ENCODE measurements at places on chromosomes 1 and 21.

DNA sequence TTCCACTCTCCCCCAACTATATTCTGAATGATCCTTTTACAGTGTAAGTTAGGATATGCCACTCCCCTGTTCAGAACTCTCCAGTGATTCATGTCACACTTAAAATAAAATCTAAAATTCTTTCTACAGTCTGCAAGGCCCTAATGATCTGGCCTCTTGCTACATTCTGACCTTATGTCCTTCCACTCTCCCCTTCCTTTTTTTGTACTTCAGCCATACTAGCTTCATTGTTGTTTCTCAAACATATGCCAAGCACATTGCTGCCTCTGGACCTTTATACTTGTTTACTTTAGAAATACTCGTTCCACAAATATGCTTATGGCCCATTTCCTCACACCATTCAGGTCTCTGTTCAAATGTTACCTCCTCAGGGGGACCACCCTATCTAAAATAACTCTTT lies 14.8 kb upstream of the PSMA5 start:
- DNase-seq = no peak

DNA sequence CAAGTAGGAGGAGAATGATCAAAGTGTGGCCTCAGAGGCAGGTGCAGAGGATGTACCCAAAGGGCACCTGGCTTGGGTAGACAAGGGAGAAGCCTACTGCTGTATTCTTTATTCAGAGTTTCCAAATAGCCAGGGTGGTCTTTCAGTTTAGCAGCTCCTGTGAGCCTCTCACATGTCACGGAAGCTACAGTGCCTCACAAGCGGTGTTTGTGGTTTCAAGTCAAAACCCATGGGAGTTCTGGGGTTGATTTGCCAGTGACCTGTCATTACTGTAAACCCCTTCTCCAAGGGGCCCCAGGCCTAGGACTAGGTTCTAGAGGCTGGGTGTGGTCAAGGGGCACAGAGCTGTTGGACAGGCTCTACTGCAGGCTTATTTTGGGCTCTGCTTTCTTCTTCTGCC lies 10.2 kb upstream of the IL10 start:
- no peak for DNase-seq

DNA sequence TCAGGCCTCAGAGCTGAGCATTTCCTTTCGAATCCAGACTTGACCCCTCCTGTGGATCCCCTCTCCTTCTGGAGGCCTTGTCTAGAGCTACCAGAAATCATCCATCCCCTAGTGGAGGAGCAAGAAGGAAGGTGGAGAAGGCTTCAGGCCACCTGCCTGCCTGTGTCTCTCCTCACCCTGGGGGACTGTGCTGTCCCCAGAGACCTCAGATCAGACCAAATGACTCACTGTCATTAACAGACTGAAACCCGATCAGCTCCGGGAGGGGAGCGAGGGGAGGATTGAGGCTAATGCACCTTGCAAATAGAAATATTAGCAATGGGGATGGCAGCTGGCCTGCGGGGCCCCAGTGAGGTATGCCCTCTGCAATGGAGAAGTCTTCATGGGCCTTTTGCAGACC lies 2.1 kb downstream of the MYBPH start:
- no peak for DNase-seq

- no peak for DNase-seq
Observed at GRCh38 chr1:33990281-33990680, 126.4 kb downstream of the HMGB4 start.

DNA sequence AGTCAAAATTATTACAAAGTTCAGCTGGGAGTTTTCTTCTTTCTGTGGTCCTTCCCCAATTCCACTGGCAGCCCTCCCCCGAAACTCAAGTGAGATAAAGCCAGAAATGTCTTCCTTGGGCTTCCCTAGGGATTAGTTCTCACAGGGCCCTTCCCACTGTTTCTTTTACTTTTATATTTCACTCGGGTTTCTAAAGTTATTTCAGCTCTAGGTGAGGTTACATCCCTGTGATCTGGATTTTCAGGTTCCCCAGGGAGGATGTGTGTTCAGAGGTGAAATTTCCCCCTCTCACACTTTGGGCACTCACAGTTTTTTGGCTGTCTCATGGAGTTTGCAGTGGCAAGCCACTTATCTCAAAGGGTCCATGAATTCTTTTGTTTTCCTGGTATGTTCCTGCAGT lies 77.3 kb downstream of the DRAM2 start:
- no peak for DNase-seq

DNA sequence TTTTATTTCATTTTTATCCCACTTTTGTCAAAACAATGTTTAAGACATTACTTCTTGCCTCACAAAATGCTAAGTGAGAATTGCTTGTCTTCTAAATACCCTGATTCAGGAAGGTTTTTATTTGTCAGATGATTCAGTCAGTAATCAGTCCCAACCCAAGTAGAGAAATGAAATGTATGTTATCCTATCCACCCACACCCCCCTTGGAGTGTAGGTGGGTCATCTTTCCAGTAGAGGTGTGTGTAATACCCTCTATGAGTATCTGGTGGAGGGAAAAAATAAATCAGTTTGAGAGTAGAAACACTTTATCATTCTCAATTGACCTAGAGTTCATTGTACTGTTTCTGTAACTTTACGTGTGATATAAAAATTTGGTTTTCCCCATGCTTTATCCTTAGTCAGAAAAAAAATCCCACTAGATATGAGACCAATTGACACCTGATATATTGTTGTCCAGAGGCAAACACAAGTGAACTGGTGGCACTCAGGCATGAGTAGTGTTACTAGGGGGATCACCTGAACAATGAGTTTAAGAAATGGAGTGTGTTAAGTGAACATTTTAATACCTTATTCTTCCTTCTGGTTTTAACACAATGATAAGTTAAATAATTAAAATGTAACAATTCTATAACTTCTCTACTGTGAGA lies 153.8 kb upstream of the C1orf105 start:
- no peak for DNase-seq

GRCh38 chr1:205505076-205505729 lies 734 bp downstream of the CDK18 start:
- peak; percentile 38 for DNase-seq

- DNase-seq = no peak
Observed at GRCh38 chr1:183019860-183020259, 3.4 kb upstream of the LAMC1 start.

- DNase-seq = no peak
Observed at GRCh38 chr1:147217141-147217540, 8.0 kb downstream of the FMO5 start.

DNA sequence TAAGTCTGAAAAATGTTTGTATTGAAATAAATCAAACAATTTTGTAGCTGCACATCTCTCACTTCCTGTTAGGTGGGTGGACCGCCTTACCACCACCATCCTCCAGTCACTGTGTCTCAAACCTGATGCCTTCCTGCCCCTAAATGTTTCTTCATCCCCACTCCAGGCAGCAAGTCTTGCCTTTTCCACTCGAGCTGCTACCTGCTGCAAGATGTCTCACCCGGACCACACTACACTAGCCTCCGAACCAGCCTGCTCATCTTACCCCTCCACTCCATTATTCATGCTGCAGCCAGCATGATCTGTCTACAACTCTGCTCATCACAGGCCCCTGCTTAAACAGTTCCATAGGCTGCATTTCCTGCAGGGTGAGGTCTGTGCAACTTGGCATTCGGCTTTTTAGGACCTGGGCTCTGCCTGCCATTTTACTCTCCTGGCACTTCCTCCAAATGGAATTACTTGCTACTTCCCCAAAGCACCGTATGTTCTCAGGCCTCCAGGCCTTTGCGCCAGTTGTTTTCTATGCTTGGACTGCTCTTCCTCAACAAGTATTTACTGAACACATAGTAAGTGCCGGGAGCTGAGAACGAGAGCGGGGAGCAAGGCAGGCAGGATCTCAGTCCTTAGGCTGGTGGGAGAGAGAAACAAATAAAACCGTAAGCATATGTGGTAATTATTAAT lies 5.2 kb upstream of the SF3A3 start:
- DNase-seq = no peak
